EL (cell line): ENCODE measurements at places on chromosomes 12 and 14.

DNA sequence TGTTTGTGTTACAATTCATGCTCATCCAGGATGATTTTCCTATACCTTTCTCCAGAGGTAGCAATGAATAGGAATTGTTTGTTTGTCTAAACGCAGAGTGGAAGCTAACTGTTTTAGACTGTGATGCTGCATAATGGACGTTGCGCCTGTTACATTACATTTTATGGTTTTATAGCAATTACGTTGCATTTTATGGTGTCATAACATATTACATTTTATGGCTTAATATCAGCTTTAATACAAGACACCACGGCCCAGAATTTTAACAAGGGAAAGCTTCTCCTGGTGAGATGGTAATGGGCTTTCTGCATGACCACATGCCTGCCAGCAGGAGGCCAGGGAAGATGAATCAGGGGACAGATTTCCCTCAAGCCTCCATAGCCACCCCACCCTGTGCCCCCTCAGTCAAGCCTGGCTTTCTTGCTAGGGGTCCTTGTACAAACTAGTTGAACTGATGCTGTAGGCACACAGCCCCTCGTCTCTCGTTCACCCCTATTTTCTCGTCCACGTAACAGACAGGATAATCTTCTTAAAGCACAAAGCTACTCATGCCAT lies 56.5 kb downstream of the HSPB8 start:
- DNase-seq, result no peak

GRCh38 chr12:43501703-43502102 lies 50.3 kb downstream of the ADAMTS20 start:
- DNase-seq, result peak; percentile 17

DNA sequence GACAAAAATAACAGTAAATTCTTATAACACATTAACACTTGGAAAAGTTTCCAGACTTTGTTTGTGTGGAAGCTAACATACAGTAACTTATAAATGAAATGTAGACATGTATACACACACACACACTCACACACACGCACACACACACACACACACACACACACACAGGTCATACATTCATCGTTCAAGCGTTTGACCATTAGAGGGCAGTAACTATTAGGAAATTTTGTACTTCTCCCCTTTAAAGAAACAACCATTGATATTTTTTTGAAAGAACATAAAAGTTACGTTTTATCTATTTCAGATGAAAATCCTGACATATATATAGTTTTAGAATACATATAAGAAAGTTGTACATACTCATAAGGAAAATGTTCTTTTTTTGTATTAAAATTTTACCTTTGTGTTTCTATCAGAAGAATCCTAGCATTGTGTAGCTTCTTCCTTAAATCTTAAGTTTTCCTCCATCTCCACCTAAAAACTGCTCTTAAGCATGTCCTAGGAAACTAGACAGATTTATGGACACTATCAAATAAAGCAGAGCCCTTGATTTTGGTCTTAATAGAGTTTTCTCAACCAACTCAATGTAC lies 29.0 kb downstream of the PTPRQ start:
- peak; percentile 74 for DNase-seq

- DNase-seq, result peak; percentile 21
Measured at GRCh38 chr14:65098586-65098985, 3.7 kb downstream of the MAX start.

- DNase-seq, result no peak
Measured at GRCh38 chr12:52618216-52618615, at the start of gene KRT73. Gene KRT73, minus strand, starts transcription at chr12:52618559. Its CDS starts 35 bp downstream, at chr12:52618524.

DNA sequence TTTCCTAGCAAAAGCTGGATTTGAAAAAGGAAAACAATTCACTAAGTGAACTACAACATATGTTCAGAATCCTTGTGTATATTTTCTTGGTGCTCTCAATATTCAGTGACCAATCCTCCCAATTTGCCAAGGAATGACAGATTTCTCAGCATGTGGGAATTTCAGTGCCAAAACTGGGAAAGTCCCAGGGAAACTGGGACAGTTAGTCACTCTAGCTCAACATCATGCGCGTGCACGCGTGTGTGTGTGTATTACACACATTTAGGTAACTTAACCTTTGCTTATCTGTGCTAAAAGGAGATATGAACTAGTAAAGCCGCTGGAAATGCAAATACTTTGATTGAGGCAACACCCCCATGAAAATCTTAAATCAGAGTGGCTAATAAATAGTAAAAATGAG lies 26.1 kb upstream of the SLC6A13 start:
- DNase-seq, result peak; percentile 58

GRCh38 chr12:131132118-131132892 lies 178.6 kb downstream of the ADGRD1 start:
- peak; percentile 12 for DNase-seq

DNA sequence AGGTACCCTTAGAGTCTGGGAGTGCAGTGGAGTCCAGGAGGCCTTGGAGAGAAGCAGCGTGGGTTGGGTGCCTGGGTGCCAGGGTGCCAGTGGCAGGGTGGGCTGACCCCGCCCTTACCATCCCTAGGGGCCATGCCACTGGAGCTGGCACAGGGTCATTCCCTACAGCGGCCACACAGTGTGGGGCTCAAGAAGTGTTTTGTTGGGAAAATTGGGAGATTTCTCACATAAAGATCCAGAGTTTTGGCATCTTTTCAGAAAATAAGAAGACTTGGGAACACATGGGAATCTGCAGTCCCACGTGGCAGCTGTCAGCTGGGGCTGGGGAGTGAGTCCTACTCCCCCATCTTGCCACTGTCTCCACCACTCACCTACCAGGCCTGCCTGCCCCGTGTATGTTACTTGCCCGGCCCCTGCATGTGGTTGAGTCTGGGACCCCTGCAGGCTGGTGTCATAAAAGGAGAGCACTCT lies 4.2 kb downstream of the VASH1 start:
- no peak for DNase-seq

DNA sequence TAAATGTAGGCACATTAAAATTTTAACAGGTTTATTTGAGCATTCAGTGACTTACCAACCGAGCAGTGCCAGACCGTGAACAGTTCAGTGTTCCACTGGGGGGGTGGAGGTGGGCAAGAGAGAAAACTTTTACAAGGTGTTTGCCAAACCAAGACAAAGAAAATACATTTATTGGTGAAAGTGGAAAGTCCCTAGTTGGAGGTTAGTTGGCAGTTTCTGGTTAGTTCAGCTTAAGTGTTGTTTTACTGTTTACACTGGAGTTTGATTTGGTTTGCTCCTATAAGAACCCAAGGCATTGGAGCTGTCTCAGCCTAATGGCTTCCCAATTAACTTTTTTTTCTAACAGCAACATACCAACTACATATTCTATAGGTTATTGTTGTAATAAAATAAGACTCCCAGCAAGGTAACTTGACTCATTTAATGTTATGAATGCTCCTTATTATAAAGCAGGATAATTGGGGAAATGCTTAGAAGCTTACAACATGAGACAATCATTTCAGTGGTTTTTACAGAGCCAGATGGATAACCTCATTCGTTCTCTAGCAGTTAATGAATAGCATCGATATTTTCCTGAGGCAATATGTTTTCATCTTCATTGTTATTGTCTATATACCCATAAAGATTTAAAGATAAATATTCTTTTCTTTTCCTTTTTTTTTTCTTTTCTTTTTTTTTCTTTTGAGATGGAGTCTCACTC lies 115.8 kb downstream of the ETNK1 start:
- peak; percentile 20 for DNase-seq

DNA sequence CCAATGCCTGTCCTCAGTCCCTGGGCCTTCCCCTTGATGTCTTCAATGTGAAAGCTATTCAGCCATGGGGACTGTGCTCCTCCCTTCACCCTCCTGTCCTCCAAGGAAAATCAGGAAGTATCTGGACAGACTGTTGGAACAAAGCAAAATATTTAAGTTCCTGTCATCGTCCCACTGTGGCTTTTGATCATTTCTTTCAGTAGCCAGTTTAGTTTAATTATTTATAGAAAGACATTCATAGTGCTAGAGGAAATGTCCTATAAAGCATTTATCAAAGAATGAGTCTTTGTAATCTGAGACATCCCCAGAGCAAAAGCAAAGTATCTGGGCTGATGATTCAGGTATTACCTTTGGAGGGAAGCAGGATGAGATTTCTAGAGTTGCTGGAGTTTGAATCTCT lies 254.1 kb downstream of the NRXN3 start:
- DNase-seq, result no peak

GRCh38 chr12:124632519-124632984 lies 65.1 kb upstream of the NCOR2 start:
- DNase-seq, result no peak

GRCh38 chr12:21940549-21941505 lies at the start of gene ABCC9:
Gene ABCC9, minus strand, starts transcription at chr12:21941426. Its CDS starts 4,752 bp downstream, at chr12:21936674.
- peak; percentile 53 for DNase-seq

DNA sequence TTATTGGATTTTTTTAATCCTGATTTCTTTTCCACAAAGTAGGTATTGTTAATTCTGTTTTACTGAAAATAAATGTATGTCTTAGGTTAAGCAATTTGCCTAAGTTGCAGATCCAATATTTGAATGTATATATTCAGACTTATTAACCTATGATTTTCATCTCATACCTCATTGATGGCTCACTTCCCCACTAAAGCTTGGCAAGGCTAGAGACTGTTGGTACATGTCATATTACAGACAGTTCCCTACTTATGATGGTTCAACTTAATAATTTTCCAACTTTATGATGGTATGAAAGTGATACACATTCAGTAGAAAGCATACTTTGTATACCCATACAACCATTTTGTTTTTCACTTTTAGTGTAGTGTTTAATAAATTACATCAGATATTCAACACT lies 33.2 kb upstream of the KCNH3 start:
- DNase-seq, result peak; percentile 62

GRCh38 chr12:3102771-3103410 lies 25.7 kb downstream of the TSPAN9 start:
- DNase-seq, result no peak

GRCh38 chr12:122917507-122918121 lies 21.7 kb upstream of the VPS37B start:
- DNase-seq, result peak; percentile 84

DNA sequence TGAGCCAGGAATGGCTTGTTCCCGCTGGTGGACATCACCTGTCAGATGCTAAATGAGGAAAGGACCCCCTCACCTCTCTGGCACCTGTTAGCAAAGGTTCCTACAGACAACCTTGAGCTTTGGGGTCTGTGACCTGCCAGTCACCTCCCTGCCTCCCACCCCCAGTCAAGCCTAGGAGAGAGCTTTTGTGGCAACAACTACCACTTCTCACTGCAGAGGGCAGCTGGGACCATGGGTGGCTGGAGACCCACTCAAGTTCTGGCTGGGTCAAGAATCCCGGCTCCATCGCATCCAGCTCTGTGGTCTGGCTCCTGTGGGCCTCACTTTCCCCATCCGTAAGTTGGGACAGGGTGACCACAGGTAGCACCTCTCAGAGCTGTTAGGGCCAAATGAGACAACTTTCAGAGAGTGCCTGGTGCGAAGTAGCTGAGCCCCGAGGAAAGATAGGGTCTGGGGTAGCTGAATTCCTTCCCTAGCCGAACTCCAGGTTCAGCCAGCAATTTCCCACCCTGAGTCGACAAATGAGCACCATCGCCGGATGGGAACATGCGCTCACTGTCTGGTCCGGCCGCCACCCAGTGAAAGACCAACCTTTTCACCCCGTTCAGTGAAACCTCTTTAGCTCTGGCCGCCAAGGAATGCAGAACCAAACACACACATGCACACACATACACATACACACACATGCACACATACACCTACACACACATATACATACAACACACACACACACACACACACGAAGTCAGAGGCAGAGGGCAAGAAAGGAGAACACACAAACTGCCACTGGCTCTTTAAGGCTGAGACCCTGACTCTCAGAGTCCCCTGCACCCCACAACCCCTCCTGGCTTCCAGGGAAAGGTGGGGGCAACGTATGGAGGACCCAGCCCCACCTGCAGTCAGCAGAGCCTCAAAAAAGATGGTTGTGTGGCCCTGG lies 1.9 kb downstream of the TMEM119 start:
- DNase-seq, result no peak

GRCh38 chr12:69173368-69173767 lies 66.0 kb upstream of the CPSF6 start:
- DNase-seq, result no peak

DNA sequence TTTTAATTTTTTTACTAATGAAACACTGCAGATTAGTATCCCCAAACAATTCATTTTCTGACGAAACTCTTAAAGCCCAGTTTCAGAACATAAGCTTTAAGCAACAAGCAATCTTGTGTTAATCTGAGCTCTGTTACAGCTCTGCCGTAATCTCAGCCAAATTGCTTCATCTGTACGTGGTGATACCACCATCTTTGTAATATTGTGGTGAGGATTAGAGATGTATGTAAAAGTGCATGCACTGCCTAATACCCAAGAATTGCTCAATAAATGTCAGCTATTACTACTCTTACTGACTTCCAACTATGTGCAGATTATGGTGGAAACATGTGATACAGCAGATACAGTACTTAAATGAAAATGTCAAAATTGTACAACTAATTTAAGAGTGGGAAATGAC lies 1.8 kb downstream of the AKAP5 start:
- DNase-seq, result no peak

GRCh38 chr14:35571598-35571997 lies 37.6 kb downstream of the INSM2 start:
- no peak for DNase-seq

DNA sequence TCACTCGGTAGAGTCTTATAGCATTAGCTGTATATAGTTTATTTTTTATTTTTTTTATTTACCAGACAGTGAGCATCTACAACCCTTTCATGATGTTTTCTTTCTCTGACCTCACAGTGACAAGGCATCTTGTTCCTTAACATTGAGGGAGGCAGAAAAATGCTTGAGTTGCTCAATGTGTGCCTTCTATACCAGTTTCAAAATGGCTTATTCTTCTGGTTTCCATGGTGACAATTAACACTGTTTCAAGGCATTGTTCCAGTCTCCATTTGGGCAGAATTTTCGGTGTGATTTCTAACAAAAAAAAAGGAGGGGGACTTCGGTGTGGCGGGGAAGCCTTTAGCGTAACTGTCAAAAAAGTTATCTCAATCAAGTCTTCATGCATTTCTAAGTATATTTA lies 209.7 kb upstream of the NPAS3 start:
- DNase-seq, result no peak

DNA sequence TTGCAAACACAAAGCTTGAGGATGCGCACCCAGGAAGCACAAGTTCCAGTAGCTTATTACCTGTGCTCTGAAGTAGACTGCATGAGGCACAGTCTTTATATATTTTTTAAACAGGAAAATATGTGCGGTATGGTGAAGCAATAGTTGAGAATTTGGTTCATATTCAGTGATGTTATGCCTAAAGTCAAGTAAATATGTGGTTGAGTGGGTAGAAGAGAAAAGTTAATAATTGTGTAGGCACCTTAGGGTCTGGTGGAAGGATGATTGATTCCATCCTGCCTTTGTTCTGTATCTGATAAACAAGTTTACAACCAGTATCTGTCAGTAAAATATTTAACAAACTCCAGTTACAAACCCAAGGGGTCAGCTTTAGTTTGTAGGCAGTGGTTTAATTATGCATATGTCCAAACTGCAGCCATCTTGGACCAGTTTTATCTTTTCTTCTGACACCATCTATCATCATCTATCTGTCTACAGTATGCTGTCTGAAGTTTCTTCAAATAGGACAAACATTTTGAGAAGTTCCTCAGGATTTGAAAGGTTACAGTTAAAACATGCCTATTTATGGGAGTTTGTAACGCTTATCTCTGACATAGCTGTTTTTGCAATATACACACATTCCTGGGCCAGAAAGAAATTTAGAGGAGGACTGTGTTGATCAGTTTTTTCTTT lies 10.8 kb downstream of the SINHCAF start:
- DNase-seq, result no peak
